Calu3 (cell line): ENCODE measurements at places on chromosomes 4 and X.

DNA sequence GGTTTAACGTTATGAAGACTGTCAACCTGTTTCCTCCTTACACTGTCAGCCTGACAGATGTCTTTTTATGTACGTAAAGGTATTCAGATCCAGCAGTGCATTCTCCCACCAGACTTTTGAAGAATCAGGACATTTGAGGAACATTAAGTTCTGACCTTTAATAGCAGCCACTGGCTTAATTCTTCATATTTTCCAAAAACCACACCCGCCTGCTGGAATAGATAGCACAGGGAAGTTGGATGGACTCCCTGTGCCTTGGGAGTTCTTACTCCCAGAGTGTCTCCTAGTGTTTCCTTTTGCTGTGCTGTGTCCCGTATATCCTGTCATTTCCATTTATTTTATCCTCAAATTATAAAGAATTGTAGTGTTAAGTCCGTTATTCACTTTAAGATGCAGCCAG lies 94.5 kb downstream of the AFF1 start:
- no peak for DNase-seq

- DNase-seq = no peak
Observed at GRCh38 chrX:110397339-110397738, 38.7 kb downstream of the RTL9 start.

GRCh38 chrX:13966071-13966792 lies 63.5 kb downstream of the GEMIN8 start:
- DNase-seq = no peak

- DNase-seq = no peak
Observed at GRCh38 chrX:44265559-44265958, 77.9 kb downstream of the EFHC2 start.

GRCh38 chrX:17553469-17553868 lies 178.5 kb downstream of the NHS start:
- peak; percentile 48 for DNase-seq

- DNase-seq = no peak
Observed at GRCh38 chr4:24780936-24781495, 14.4 kb upstream of the SOD3 start.

GRCh38 chr4:143555676-143556075 lies 42.2 kb downstream of the SMARCA5 start:
- DNase-seq = no peak

GRCh38 chrX:140713174-140713539 lies 3.6 kb downstream of the LINC00632 start:
- DNase-seq = no peak

DNA sequence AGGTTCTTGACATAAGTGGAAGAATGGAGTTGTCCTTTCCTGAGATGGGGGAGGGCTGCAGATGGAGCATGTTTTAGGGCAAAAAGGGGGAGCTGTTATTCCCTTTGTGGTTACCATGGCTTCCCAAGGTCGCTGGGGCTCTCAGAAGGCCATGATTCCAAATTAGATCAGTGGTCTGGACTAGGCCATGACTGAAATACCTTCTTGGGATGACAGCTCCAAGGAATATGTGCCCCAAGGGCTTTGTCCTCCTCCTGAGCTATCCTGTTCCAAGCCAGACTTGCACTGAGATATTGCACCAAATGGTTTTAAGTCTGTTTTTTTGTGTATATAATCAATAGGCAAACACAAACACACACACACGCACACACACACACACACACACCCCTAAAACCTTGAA lies 3.0 kb upstream of the RBPJ start:
- no peak for DNase-seq

GRCh38 chr4:130760246-130760645 lies 1664.3 kb downstream of the C4orf33 start:
- DNase-seq = no peak

DNA sequence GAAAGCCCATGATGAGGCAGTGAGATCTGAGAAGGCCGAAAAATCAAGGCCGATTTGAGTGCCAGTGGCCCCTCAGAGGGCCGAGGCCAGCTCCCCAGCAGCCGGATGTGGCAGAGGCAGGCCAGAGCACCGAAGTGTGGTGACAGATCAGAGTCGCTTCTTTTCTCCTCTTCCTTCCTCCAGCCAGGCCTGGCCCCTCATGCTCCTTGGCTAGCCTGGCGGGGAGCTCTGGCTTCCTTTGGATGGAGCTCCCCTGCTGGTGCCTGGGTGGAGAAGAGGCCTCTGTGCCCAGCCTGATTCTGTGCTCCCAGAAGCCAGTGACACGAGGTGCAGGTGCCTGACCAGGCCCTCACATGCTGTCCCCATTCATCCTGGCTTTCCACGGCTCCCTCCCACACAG lies 127.2 kb upstream of the PABPC4L start:
- DNase-seq = no peak

GRCh38 chrX:152819732-152820131 lies 10.8 kb downstream of the CETN2 start:
- no peak for DNase-seq

DNA sequence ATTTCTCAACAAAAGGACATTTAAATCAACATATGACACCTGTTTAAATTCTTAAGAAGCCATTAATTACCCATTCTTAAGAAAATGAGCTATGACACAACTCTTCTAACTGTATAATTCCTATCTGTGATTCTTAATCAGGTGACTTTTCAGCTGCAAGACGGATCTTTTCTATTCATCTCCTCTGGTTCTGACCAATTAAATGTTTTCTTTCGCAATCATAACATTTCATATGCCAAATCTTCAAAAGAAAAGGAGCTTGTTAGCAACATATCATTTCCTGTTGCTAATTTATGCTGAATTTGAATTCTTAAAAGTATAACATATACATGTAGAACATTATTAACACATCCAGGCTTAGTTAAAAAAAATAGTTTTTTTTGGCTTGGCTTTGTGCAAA lies 62.5 kb downstream of the SEL1L3 start:
- no peak for DNase-seq

DNA sequence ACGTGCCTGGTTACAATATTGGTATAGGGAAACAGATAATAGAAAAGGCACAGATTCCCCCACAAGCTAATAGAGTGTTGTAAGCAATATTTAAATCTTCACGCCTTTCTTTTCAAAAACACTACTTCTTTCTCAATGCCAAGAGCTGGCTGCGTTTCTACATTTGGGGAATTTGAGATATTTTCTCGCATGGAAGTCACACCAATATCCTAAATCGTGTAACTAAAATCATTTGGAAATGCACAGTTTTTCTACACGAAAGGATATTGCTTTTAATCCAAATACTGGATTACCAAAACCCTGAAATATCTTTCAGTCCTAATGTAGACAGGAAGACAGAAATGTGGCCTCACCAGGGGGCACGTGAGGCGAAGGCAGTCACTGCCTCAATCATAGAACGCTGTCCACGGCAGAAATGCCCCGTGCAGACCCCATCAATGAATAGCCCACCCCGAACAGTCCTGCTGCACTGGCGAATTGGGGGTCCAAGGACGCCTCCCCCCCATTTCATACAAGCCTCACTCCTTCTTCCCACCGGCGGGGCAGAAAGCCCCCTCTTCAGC lies 106.6 kb downstream of the NSUN7 start:
- DNase-seq = no peak
